ENCODE measurements at places on chromosomes 1 and 21. TPM values are rescaled to one million over a fixed set of nuclear protein-coding genes. Genes with fewer than 3 reads are reported as not detected.

- no peak for DNase-seq
These were observed 309.2 kb downstream of the HLX start for GRCh38 chr1:221188458-221188857.

GRCh38 chr1:180691322-180691913 is 59.6 kb downstream of the XPR1 start:
- no peak for DNase-seq

GRCh38 chr1:175630076-175630475 is 113.3 kb downstream of the TNR start:
- no peak for DNase-seq

- DNase-seq: no peak
These were observed 172.7 kb downstream of the PDE4B start for GRCh38 chr1:65965112-65965996.

- DNase-seq: no peak
These were observed 175.5 kb upstream of the NCAM2 start for GRCh38 chr21:20822666-20823065.

EDARADD gene
- polyA plus RNA-seq: 7.4 TPM
